ENCODE measurements at places on chromosomes 3 and 15. TPM values are rescaled to one million over a fixed set of nuclear protein-coding genes. Genes with fewer than 3 reads are reported as not detected.

- H3K36me3 ChIP-seq, result no peaks in the 10 kb centered on the region
- no peak overlapping the region for H3K27ac ChIP-seq
- no peak overlapping the region for H3K4me3 ChIP-seq
- no peak for DNase-seq
- no peaks in the 10 kb centered on the region for H3K4me1 ChIP-seq
Measured at GRCh38 chr15:66600240-66600627, 34.4 kb upstream of the LCTL start.

DNA sequence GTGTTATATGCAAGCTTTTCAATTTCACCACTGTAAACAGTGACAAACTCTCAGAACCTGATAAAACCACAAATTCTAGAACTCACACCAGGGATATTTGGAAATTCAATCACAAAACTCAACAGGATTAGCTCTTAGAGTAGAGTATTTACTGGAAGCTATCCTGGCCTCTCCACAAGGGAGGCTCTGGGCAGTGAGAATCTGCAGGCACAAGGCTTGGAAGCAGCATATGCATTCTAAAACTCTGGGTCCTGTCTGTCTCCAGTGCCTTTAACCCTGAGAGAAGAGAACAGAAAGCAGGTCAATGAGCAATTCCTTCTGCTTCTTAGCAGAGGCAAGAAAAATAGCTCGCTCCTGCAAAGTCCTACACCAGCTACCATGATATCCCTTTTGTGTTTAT lies 23.4 kb downstream of the PLSCR4 start:
- no peaks in the 10 kb centered on the region for H3K27me3 ChIP-seq
- peak overlapping the region; percentile 8 for H3K27ac ChIP-seq
- no peak overlapping the region for H3K4me3 ChIP-seq
- no peak for DNase-seq
- H3K36me3 ChIP-seq, result no peaks in the 10 kb centered on the region

DNA sequence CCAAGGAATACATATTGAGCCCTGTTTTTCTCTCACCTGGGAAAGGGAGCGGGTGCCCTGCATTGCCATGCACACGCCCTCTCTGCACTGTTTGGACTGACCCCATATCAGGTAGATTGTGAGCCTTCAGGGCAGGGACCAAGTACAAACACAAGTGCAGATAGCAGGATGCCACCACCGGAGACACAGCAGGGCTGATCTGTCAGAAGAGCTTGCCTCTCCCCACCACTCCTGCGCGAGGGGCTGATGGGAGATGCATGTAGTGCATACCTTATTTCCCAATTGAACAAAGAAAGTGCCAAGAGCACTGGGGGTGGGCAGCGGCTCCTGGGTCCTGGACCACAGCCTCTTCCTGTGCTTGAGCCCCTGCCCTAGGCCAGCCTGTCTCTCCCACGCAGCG lies 9.0 kb upstream of the SLCO2A1 start:
- no peak for DNase-seq
- H3K4me3 ChIP-seq, result no peak overlapping the region
- no peaks in the 10 kb centered on the region for H3K4me1 ChIP-seq
- H3K27me3 ChIP-seq, result no peaks in the 10 kb centered on the region
- H3K36me3 ChIP-seq, result peaks cover 5% of the 10 kb centered on the region

DNA sequence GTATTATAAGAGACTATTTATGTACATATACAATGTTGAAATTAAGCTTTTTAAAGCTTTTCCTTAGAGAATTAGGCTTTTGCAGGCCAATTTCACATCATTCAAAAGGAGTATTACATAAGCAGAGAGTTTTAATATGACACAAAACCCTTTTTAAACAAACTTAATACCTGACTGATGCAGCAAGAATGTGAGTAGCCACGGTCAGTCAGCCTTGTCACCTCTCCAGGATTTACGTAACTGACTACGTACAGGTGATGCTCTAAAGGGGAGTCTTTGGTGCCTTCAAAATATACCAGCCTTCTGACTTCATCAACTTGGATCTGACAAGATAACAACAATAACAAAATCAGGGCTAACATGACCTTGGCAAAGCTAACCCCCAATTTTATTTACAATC lies 44.2 kb upstream of the IGDCC4 start:
- H3K4me3 ChIP-seq, result no peak overlapping the region
- peaks cover 8% of the 10 kb centered on the region for H3K36me3 ChIP-seq
- H3K4me1 ChIP-seq, result no peaks in the 10 kb centered on the region
- DNase-seq, result no peak

GRCh38 chr15:31200735-31201151 lies 99.2 kb upstream of the TRPM1 start:
- peak; percentile 55 for DNase-seq
- H3K36me3 ChIP-seq, result no peaks in the 10 kb centered on the region
- H3K27ac ChIP-seq, result peak overlapping the region; percentile 24
- H3K4me1 ChIP-seq, result peaks cover 9% of the 10 kb centered on the region
- H3K4me3 ChIP-seq, result no peak overlapping the region

DNA sequence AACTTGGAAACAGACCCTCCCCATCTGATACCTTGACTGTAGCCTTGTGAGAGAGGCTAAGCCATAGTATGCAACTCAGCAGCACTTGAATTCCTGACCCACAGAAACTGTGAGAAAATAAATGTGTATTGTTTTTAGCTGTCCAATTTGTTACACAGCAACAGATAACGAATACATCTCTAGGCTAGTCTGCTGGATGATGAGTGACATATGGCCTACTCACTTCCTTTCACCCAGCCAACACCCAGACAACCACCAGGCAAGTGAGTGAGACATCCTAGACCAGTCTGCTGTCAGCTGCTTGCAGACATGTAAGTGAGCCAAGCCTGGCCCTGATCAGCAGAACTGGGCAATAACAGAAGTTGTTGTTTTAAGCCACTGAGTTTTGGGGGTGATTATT lies 19.2 kb upstream of the SMAD6 start:
- peaks cover 8% of the 10 kb centered on the region for H3K4me1 ChIP-seq
- no peak overlapping the region for H3K4me3 ChIP-seq
- H3K27me3 ChIP-seq, result no peaks in the 10 kb centered on the region
- H3K27ac ChIP-seq, result no peak overlapping the region
- no peaks in the 10 kb centered on the region for H3K36me3 ChIP-seq
- DNase-seq, result no peak

GRCh38 chr3:31733234-31733667 lies 200.5 kb downstream of the STT3B start:
- H3K27me3 ChIP-seq, result no peaks in the 10 kb centered on the region
- no peaks in the 10 kb centered on the region for H3K36me3 ChIP-seq
- no peak for DNase-seq
- H3K4me1 ChIP-seq, result no peaks in the 10 kb centered on the region

GRCh38 chr3:157672061-157672460 lies 168.8 kb upstream of the VEPH1 start:
- DNase-seq, result no peak
- no peak overlapping the region for H3K27ac ChIP-seq
- no peaks in the 10 kb centered on the region for H3K4me1 ChIP-seq

DNA sequence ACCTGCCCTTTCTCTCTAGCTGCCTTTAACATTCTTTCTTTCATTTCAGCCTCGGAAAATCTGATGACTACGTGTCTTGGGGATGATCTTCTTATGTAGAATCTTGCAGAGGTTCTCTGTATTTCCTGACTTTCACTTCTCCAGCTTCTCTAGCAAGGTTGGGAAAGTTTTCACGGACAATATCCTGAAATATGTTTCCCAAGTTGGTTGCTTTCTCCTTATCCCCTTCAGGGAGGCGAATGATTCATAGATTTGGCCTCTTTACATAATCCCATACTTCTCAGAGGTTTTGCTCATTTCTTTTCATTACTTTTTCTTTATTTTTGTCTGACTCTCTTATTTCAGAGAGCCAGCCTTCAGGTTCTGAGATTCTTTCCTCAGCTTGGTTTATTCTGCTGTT lies 62.1 kb upstream of the CCDC54 start:
- H3K4me1 ChIP-seq, result no peaks in the 10 kb centered on the region
- DNase-seq, result no peak
- H3K4me3 ChIP-seq, result no peak overlapping the region
- H3K27me3 ChIP-seq, result no peaks in the 10 kb centered on the region

GRCh38 chr15:98167722-98168268 lies 207.3 kb downstream of the ARRDC4 start:
- no peak overlapping the region for H3K27ac ChIP-seq
- H3K4me3 ChIP-seq, result no peak overlapping the region

DNA sequence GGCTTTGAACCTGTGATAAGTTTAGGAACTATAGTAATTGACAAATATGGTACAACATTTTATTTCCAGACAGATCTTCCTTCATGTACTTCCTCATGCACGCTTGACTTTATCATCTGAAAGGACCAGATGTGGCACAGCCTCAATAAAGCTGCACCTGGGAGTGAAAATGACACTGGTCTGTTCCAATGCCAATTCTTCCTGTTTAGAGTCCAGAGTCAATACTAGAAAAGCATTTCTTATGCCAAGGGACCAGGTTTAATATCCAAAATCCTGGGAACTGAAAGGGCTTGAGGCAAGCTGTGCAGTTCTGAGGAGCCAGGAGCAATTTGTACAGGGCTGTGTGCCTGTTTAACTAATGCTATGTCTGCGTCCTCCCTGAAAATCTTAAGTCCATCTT lies 15.3 kb downstream of the DPH6 start:
- H3K36me3 ChIP-seq, result peaks cover 22% of the 10 kb centered on the region
- H3K4me1 ChIP-seq, result no peaks in the 10 kb centered on the region
- no peak overlapping the region for H3K4me3 ChIP-seq

DNA sequence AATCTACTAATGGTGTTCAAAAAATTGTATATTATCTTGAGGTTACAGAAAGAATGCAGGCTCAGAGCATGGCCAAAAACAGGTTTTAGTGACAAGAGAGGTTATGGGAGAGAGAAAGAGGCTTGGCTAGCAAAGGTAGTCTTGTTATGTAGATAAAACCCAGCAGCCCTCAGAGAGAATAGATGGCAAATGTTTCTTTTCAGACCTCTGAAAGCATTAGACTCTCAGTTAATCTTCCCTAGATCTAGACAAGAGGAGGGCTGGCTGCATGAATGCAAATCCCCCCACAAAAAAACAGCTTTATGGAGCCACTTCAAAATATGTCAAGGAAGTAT lies 62.2 kb downstream of the OSTN start:
- no peaks in the 10 kb centered on the region for H3K36me3 ChIP-seq
- peaks cover 11% of the 10 kb centered on the region for H3K4me1 ChIP-seq
- H3K27ac ChIP-seq, result no peak overlapping the region
- no peaks in the 10 kb centered on the region for H3K27me3 ChIP-seq
- no peak overlapping the region for H3K4me3 ChIP-seq

- H3K4me3 ChIP-seq, result no peak overlapping the region
- DNase-seq, result no peak
- no peaks in the 10 kb centered on the region for H3K4me1 ChIP-seq
- no peaks in the 10 kb centered on the region for H3K27me3 ChIP-seq
- no peak overlapping the region for H3K27ac ChIP-seq
- peaks cover 28% of the 10 kb centered on the region for H3K36me3 ChIP-seq
Measured at GRCh38 chr3:151218136-151218535, 15.1 kb upstream of the GPR171 start.

GRCh38 chr15:92663250-92663951 lies 7.8 kb upstream of the FAM174B start:
- H3K27ac ChIP-seq, result no peak overlapping the region
- no peak overlapping the region for H3K4me3 ChIP-seq
- no peak for DNase-seq
- no peaks in the 10 kb centered on the region for H3K36me3 ChIP-seq
- peaks cover 3% of the 10 kb centered on the region for H3K27me3 ChIP-seq

- H3K27ac ChIP-seq, result no peak overlapping the region
- H3K36me3 ChIP-seq, result peaks cover 3% of the 10 kb centered on the region
- no peak overlapping the region for H3K4me3 ChIP-seq
- no peaks in the 10 kb centered on the region for H3K27me3 ChIP-seq
- no peak for DNase-seq
Measured at GRCh38 chr15:54035616-54036015, 57.4 kb downstream of the UNC13C start.

- H3K27ac ChIP-seq, result no peak overlapping the region
- peak overlapping the region; percentile 44 for H3K4me3 ChIP-seq
- peaks cover 6% of the 10 kb centered on the region for H3K4me1 ChIP-seq
- no peaks in the 10 kb centered on the region for H3K36me3 ChIP-seq
- peaks cover 25% of the 10 kb centered on the region for H3K27me3 ChIP-seq
Measured at GRCh38 chr15:66840615-66841390, 138.8 kb downstream of the SMAD6 start.

DNA sequence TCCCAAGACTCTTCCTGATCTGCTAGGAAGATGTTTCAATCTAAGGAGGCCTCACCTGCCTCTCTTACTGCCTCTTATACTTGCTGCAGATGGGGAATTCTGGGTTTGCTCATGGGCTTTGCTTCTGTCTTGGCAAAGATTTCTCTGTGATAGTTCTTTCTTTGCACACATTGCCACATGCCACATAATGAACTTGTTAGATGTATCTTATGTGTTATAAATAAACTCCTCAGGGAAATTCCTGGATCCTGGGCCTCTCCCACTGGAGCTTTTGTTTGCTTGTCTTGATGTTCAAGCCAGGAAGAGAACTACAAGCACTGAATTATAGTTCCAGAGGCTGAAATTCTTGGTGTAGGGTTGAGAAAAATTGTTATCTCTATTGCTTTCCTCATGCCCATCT lies 12.2 kb downstream of the RTP1 start:
- DNase-seq, result no peak
- H3K27me3 ChIP-seq, result no peaks in the 10 kb centered on the region
- H3K4me3 ChIP-seq, result no peak overlapping the region
- no peak overlapping the region for H3K27ac ChIP-seq
- H3K36me3 ChIP-seq, result peaks cover 5% of the 10 kb centered on the region

- no peak overlapping the region for H3K27ac ChIP-seq
- H3K4me1 ChIP-seq, result peaks cover 16% of the 10 kb centered on the region
- no peaks in the 10 kb centered on the region for H3K36me3 ChIP-seq
- peaks cover 13% of the 10 kb centered on the region for H3K27me3 ChIP-seq
- H3K4me3 ChIP-seq, result no peak overlapping the region
Measured at GRCh38 chr15:65952391-65953053, 83.2 kb downstream of the RAB11A start.

DNA sequence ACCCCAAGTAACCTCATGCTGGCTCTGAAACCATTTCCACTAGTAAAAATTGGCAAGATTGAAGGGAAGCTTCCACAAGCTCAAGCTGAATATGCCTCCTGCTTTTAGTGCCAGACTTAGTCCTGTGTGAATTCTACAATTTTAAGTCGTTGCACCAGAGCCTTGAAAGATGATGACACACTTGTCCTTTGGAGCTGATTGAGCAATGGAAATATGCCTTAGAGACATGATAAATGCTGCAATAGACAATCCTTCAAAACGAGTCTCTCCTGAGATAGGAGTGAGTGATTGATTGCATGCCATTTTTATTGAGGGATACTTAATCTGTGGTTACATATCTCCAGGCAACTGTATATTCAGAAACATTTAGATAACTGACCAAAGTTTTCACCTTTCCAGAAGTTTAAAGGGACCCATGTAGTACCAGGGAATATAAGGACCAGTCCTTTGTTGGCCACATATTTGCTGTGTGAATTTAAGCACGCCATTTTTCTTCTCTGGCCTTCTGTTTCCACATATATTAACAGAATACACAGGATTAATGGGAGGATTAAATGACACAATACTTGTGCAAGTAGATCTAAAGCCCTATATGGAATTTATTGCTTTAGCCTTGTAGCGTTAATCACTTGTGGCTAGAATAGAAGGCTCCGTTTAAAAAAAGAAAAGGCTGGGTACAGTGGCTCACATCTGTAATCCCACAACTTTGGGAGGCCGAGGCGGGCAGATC lies 65.1 kb downstream of the PPARG start:
- no peaks in the 10 kb centered on the region for H3K36me3 ChIP-seq
- no peaks in the 10 kb centered on the region for H3K4me1 ChIP-seq
- no peak overlapping the region for H3K27ac ChIP-seq
- no peak overlapping the region for H3K4me3 ChIP-seq

Gene NRG4
- total RNA-seq, result not detected

Gene LRRK1
- 2.5 TPM for total RNA-seq

Gene GATA2
- 0.30 TPM for total RNA-seq
